ENCODE measurements at places on chromosomes 16 and 17.

DNA sequence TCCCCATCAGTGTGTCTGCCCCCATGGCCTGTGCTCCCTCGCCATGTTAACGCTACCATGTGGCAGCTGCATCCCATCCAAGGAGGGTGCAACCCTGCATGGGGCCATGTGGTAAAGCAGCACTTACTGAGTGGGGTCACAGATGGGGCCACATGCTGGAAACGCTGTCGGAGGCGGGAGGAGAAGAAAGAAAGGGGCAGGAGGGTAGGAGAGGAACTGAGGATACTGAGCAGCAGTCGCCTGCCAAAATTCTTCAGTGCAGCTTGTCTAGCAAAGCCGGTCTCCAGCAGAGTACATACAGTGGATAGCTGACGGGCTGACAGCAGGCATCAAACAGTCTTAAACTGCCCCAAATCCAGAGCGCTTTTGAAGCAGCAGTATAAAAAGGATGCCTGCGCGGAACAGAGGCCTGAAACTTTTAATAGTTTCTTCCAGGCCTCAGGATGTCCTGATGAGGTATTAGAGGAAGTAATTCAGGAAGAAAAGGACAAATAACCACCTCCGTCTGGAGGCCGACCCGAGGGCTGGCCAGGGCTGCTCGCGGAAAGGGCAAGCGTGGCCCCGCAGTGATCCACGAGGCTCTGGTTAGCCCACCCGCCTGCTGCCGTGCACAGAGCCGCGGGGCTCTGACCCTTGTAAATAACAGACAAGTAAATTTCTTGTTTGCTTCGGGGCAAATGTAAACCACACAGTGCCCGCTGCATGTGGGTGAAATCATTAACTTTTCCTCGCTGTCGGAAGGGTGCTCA lies 149.0 kb downstream of the CCDC182 start:
- no peak for DNase-seq

DNA sequence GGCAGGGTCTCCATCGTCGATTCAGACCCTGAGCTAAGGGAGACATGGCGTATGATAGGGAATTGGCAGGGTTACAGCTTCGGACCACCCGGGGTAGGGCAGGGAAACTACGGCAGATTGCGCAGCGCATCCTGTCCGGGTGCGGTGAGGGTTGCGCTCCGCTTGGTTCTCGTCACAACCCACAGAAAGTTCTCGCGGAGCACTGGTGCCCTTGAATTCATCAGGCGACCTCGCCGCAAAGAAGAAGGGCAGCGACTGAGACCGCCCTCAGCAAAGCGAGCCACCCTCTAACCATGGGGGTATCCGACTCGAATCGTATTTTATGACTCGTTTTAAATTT lies 1.2 kb downstream of the HS3ST3B1 start:
- no peak for DNase-seq

GRCh38 chr17:73956595-73957465 lies 246.6 kb upstream of the RPL38 start:
- peak; percentile 38 for DNase-seq

DNA sequence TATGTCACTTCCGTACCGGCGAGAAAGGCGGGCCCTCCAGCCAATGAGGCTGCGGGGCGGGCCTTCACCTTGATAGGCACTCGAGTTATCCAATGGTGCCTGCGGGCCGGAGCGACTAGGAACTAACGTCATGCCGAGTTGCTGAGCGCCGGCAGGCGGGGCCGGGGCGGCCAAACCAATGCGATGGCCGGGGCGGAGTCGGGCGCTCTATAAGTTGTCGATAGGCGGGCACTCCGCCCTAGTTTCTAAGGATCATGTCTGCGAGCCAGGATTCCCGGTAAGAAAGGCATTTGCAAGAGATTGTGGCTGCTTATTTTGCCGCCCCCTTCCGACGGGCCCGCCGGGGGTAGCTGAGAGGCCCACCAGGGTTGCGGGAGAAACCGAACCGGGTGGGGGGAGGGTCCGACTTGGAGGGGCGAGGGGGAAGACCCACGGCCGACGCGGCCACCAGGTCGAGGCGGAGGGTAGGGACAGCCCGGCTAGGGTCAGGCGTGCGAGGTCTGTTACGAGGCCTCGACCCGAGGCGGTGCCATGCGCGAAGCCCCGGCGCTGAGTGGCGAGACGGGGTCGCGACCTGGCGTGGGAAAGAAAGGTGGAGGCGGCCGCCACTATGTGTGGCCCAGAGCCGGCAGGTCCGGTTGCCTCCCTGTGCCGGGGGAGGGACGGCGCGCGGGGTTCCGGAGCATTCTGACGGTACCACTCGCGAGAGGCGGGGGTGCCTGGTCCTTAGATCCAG lies 6.7 kb upstream of the CD68 start:
- peak; percentile 96 for DNase-seq

DNA sequence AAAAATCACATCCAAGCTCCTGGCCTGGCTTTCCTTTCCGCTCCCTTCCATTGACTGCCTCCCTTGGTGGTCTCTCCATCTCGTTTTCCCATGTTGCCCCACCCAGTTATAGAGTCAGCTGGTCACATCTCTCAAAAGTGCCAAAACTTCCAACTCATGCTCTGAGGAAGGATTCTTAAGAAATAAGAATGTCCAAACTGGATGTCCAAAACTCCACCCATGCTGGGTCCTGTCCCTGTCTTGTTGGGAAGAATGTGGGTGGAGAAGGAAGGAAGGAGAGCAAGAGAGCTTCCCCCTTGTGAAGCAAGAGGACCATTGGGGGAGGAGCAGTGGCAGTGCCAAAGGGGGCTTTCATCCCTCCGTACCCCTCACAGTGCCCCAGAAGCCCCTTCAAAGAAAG lies 44.6 kb upstream of the MAP3K14 start:
- no peak for DNase-seq

DNA sequence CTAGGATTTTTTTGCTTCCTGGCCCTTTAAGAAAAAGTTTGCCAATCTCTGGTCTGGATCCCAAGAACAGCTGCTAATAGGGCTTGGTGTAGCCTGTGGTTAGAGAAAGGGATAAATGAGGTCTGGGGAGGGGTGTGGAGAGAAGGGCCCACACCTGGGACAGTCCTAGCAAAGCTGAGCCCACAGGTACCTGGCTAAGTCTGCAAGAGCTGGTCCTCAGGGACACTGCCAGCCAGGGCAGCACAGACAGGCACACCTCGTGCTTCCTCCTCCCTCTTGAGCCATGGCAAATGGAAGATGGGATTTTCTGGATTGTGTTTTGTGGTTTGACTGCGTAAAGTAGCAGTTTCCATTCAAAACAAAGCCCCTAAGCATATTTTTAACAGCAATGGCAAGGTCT lies 217.5 kb downstream of the SOX9 start:
- DNase-seq = no peak

DNA sequence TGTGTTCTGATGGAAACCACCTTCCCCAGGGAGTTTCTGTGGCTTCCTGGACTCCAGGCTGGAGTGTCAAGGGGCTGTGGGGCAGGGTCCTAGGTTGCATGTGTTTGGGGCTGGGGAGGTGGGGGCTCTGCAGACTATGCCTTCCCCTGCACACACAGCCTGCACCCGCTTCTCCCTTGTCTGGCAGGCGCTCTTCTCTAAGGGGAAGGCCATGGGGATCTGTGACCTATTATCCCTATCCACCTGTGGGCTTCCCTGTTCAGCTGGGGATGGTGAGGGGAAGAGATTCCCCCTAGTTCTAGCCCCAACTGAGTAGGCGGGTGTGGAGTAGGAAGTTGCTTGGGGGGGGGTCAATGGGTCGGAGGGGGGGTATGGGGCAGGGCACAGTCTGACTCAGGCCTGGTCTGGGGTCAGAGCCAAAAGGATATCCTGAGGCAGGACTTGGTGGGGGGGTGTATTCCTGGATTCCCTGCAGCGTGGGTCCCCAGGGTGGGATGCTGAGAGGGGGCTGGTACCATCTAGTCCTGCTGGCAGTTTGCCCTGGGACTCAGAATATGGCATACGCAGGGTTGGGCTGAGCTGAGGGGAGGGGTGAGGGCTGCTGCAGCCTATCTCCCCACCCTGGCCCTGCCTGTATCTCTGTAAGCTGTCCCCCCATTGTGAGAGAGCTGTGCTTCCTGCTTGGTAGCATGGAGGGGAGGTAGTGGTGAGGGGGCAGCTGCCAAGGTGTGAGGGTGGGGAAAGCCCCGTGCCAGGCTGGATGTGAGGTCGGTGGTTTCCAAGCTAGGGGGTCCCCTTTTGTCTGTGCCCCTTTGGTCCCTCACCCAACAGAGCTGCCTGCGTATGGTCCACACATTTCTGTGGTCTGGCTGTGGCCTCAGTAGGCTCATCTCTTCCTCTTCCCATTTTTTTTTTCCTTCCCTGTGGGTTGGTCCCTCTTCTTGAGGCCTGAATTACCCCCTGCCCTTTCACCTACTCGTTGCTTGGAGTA lies 14.7 kb downstream of the RARA start:
- DNase-seq = no peak

GRCh38 chr16:17877821-17878360 lies 407.1 kb upstream of the XYLT1 start:
- no peak for DNase-seq

GRCh38 chr16:17104654-17105053 lies 366.1 kb downstream of the XYLT1 start:
- DNase-seq = no peak

DNA sequence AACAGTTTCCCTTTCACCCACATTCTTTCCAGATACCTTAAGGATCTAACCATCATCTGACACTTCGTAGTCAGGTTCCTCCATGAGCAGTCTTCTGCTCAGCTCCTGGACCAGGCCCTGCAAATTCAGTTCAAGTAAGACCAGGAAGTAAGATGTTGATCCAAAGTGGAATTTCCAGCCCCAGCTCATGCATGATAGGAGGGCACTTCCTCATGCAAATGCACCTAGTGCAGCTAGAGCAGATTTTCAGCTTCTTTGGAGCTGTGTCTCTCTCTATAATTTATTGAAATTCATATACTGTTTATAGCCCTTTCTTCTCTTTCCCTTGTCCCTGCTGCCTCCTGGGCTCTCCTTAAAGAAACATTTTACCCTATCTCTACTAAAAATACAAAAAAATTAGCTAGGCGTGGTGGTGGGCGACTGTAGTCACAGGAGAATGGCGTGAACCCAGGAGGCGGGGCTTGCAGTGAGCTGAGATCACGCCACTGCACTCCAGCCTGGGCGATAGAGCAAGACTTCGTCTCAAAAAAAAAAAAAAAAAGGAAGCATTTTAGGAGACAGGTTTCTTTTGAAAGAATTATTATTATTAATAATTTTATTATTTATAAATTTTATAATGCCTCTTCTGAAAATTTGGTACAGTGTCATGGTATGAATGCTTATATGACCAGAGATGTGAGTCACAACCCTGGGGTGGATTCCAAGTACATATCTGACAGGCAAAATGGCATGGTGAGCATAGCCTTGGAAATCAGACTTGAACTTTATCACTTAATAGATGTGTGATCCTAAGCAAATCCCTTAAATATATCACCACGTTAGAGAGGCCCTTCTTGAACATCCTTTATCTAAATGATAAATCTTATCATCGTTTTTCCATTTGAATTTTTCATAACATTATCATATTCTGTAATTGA lies 94.3 kb downstream of the SSH2 start:
- no peak for DNase-seq

- DNase-seq = peak; percentile 98
Measured at GRCh38 chr16:30609926-30610839, at the start of gene ZNF689. ZNF689 (minus strand) TSS chr16:30610389; CDS start chr16:30610041, 348 bp downstream.

DNA sequence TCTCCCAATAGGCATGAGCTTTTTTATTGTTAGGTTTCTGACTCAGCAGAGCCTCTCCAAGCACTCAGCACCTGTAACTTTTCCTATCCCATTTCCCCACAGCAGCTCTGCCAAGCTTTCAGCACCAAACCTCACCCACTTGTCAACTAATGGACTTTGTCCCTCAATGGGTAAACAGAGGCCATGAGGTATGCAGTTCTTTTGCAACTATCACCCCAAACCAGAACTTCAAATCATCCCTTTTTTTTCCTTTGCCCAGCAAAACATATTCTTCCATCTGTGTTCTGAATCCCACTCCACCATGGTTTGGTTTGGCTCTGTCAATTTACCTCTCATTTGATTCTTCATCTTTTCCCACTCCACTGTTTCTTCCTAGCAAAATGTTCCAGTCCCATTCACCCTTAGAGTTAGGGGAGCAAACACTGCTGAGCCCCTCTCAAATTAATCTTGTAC lies 58.1 kb downstream of the TOX3 start:
- DNase-seq = no peak

DNA sequence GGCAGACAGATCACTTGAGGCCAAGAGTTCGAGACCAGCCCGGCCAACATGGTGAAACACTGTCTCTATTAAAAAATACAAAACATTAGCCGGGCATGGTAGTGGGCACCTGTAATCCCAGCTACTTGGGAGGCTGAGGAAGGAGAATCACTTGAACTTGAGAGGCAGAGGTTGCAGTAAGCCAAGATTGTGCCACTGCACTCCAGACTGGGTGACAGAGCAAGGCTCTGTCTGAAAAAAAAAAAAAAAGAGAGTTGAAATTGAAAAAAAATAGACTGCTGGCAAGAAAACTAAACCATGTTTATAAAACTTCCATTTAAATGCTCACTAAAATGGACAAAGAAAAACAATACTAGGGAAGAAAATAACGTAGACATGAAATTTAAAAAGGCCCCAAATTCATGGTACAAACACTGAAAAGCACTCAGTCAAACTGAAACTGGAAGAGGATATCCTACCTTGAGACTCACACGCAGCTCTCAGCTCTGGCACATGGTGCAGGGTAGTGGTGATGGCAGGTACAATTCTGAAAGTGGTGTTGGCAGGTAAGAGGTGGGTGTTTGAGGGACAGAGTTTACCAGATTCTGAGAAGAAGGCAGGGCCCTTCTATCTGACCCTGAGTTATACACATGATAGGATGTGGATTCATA lies 19.3 kb downstream of the CNTROB start:
- DNase-seq = no peak

DNA sequence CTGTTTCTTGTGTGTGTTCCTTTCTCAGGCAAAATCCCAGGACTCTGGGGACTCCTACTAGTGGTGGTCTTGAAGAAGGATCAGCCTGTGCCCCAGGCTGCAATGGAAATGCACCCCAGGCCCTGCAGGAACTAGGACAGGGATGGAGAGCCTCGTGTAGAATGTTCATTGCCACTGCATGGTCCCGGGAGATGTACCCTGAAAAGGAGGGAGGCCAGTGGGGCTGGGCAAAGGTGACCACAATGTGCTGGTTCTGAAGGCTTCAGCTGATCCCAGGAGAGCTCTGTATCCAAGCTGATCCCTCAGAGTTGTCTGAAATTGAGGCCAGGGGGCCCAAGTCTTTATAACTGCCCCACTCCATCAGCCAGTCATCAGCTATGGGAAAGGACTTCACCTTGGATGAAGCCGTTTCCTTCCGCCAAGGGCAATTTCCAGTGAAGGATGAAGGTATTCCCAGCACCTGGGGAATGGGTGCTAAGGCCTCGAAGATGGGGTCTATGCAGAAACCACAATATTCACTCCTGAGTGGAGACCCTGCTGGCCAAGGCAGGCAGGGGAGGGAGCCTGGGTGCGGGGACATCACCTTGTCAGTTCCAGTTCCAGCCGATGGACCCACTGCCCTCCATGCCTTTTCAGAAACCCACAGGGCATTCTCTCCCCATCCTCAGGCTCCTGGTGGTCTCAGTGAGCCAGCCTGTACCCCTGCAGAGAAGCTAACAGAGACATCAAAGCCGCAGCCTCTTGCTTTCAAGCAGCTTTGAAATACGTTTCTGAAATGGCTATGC lies 59.9 kb upstream of the CDH5 start:
- DNase-seq = no peak

- no peak for DNase-seq
Measured at GRCh38 chr17:72434991-72435618, 314.3 kb downstream of the SOX9 start.

GRCh38 chr16:21613781-21614180 lies 14.4 kb downstream of the METTL9 start:
- no peak for DNase-seq
